ENCODE measurements at places on chromosomes 5 and 9. TPM values are rescaled to one million over a fixed set of nuclear protein-coding genes. Genes with fewer than 3 reads are reported as not detected.

Gene NR5A1
- not detected for total RNA-seq

GRCh38 chr9:117703537-117703936, 666 bp upstream of the TLR4 start:
- no peak for DNase-seq

Gene GDF9
- total RNA-seq: 0.40 TPM

Gene SLC25A2
- total RNA-seq: 1.4 TPM

Gene NMUR2
- not detected for total RNA-seq

Gene CCDC69
- 45.8 TPM for total RNA-seq

DNA sequence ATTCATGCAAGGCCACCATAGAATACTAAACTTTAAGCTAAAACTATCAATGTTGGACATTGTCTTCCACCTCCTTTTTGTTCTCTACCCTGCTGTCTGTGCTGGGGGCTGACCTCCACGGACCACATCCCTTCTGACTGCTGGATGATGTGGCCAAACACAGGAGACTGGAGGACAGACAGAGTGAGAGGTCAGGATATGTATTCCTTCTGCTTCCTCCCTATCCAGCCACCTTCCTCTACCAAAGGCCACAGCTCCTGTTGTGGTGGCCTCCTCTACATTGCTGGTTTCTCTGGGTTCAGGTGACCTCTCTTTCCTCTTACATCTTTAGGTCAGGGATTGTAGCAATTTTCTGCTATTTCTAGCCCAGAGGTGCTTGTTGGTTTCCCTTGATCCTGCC, 148.1 kb downstream of the ACTBL2 start:
- no peak for DNase-seq

DNA sequence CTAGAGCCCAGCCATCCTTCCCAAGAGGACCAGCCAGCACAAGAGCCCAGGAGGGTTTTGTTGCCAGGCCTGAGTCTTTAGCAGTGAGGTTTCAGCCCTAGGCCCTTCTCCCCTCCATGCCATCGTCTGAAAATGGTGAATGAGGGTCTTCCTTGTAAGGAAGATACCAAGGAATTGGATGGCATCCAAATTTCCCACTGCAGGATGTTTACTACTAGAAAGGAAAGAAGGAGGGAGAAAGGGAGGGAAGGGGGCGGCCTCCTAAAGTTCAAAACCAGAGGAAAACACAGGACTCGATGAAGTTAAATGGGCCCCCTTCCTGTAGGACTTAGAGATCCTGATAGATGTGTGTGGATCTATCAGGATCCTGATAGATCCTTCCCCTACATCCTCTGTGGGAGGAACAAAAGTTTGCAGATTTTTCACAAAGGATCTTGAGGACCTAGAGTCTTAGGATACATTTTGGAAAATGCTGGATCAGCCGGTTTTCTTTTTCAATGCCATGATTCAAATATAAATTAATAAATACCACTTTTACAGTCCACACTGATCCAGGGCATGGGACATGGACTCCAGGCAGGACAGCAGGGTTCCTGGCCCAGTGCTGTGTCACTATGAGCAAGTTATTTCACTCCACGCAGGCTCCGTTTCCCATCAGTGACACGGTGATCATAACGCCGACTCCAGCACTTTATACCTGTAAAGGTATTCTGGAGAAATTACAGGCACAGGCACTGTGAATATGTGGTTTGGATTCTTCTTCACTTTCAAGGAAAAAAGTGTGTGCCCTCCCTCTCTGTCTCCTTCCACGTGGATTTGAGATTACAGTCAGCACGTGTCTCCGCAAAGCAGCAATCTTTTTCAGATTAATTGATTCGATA, 40.9 kb downstream of the C5orf15 start:
- no peak for DNase-seq

GRCh38 chr5:176647843-176648473, 674 bp downstream of the TSPAN17 start:
- peak; percentile 84 for DNase-seq

GRCh38 chr5:39333104-39333503, 31.2 kb downstream of the C9 start:
- no peak for DNase-seq

DNA sequence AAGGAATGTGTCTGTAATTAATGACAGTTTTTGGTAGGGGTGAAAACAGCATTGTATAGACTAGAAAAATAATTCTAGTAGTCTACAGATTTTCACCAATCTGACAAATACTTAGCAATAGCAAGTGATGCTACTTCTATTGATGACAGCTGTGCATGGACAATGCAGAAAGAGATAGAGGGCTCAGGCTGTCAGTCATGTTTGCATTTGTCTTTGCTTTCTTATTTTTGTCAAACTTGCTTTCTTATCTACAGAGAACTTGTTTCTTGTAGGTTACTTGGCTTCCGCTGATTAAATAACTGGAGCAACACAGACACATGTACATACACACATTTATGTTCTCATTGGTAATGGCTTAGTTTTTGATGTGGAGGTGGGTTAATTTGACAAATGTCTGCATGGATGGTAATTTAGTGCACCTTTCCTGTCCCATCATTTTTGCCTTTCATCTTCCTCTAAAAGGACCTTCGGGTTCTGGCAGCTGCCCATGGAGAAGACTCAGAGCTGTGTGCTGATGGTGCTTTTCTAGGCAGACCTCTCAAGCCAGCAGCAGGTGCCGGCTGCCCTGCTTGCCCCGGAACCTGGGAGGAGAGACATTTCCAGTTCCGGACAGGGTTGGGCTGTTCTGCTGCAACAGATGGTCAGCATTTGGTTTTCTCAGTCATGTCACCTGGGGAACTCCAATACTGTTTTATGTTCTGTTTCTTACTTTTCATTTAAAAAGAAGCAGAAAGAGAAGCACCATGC, 28.8 kb downstream of the CAMK4 start:
- DNase-seq: no peak

GRCh38 chr5:171606414-171607024, 179.1 kb upstream of the SMIM23 start:
- DNase-seq: no peak

DNA sequence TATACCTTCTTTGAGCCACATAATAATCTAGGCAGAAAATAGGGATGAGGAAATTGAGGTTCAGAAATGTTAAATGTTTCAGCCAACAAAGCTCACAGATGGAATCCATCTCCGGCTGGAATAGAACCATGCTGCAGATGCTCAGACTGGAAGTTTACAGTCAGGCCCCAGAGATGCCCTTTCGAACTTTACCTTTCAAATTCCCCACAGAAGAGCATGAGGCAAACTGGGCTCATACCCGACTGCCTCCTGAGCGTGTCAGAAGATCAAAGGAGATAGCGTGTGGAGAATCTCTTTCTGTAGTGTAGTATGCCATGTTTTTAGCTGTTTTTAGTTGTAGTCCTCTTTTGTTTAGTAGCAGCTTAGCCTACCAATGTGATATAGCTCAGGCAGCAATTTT, 72.0 kb upstream of the DAP start:
- DNase-seq: no peak

DNA sequence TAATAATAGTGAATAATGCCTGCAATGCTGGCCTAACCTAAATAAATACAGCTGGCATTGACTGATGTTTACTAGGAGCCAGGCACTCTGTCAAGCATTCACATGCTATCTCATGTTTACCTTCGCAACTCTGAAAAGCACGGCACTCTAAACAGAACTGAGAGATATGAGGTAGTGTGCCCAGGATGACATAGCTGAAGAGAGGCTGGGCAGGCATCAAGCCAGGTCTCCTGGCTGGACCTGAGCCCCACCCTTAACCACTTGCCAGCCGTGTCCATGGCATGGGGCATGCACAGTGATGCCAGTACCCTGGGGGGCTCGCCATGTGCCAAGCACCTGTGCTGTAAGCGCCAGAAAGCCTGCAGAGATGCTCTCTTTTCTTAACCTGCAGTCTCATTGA, 119.4 kb upstream of the MVB12B start:
- DNase-seq: no peak

Gene FOXD4L4
- not detected for total RNA-seq

Gene ORM1
- 0.76 TPM for total RNA-seq

GRCh38 chr5:67844924-67845323, 370.6 kb upstream of the PIK3R1 start:
- no peak for DNase-seq

Gene CATSPER3
- 0.80 TPM for total RNA-seq

GRCh38 chr9:123044586-123044985, 11.1 kb downstream of the GPR21 start:
- no peak for DNase-seq

Gene PPWD1
- 47.1 TPM for total RNA-seq

GRCh38 chr5:154199263-154199662, 8.7 kb downstream of the GALNT10 start:
- DNase-seq: no peak

DNA sequence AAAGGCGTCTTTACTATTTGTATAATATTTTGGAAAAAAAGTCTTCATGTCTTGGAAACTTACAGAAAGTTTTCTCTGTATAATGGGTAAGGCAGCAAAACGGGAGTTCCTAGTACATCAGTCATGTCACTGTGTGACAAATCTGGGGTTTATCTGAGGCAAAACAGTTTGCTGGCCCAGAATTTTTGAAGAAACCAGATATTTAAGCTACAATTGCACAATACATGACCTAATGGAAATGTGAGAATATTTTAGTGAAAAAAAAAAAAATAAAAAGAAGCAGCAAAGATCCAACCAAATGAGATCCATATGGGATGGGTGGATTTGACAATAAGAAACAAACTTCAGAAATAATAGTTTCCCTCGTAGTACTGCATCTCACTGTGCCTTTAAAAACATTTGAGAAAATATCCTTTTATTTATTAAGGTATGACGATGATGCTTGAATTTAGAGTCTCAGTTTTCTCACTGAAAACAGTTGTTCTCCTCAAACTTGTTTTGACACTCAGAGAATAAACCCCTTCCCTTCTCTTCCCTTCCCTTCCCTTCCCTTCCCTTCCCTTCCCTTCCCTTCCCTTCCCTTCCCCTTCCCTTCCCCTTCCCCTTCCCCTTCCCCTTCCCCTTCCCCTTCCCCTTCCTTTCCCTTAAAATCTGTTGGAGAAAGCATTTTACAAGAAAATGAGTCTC, 180.5 kb upstream of the TUT7 start:
- no peak for DNase-seq

Gene AJM1
- total RNA-seq: 3.1 TPM

Gene PCDHA6
- total RNA-seq: 0.76 TPM

- DNase-seq: no peak
These were observed 5.1 kb upstream of the ELAVL2 start for GRCh38 chr9:23830929-23831730.

GRCh38 chr5:28505121-28505520, 1466.7 kb upstream of the CDH9 start:
- no peak for DNase-seq

Gene TMEM252
- not detected for total RNA-seq

GRCh38 chr5:14397717-14398116, 183.9 kb upstream of the OTULINL start:
- DNase-seq: no peak

DNA sequence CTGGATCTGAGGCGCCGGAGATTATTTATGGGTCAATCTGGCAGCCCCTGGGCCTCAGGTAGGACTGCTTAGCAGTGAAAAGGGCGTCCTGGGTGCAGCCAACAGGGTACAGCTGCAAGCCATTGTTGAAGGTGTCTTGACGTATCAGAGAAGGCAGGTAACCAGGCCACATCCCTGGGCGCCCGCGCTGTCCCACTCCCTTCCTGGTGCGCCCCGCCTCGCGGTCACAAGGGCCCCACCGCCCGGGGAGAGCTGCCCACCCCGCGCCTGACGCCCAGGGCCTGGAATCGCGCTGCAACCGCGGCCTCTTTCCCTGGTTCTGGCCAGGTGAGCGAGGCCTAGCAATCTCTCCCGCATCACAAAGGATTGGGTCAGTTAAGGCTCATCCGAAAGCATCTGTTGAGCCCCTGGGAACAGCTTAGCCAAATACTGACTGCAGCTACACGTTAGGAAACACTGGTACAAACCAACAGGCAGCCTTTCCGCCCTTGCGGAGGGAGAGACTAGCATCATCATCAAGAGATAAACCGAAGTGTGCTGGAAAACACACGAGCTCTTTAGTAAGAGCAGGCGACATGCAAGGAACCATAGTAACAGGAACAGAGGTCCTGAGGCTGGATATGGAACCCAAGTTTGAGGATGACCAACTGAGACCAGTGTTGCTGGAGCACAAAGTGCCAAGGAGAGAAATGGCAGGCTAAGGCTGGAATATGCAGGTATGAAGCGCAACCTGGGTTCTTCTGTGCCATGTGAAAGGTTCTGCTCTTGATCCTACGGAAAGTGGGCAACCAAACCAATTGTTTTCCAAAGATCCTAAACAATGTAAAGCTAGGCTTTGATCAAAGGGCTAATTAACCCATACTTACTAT, 3.6 kb downstream of the RPS23 start:
- DNase-seq: no peak

- no peak for DNase-seq
These were observed 553.0 kb downstream of the CSNK1G3 start for GRCh38 chr5:124064956-124065355.

DNA sequence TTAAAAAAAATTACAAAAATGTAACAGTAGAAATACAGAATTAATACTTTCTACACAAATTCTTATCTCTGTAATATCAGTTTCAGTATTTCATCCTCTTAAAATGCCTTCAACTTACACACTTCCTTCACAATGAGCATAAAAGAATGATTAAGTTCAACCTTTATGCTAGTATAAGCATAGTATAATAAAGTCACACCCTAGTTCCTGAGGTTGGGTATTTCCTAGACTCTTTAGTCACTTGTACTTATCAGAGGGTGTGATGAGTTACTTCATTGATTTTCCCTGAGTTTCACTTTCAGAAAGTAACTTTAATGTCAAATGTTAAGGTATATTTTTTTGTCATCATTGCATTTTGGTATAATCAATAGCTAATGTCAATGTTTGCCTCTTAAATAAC, 302.4 kb downstream of the PDE4D start:
- no peak for DNase-seq

- no peak for DNase-seq
These were observed 33.9 kb upstream of the JMY start for GRCh38 chr5:79202076-79202475.

DNA sequence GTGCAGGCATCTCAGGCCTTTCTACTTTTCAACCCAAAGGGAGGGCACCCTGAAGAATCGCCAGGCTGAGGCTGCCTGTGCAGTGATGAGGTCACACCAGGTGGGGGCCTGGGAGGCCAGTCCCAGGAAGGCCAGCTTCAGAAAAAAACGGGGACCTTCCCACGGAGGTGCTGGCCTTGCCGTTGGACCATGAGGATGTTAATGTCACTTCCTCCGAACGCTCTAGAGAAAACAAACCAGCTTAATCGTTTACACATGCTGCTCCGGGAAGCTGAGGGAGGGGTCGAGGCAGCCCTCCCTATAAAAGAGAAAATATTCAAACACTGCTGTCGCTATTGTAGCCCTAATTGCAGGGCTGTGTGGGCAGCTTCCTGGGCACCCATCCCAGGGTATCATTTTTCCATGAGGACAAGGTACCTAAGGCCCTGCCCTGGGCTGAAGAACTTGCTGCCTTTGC, 27.0 kb downstream of the PTGES start:
- DNase-seq: no peak

- no peak for DNase-seq
These were observed 430.8 kb downstream of the ARHGEF28 start for GRCh38 chr5:74056789-74057164.

- no peak for DNase-seq
These were observed 6.9 kb downstream of the CETN3 start for GRCh38 chr5:90402521-90403255.

Gene FABP6
- total RNA-seq: not detected

All from sciatic nerve (tissue), 2 donors.